Naive thymus-derived CD8-positive, alpha-beta T cell (primary cell): ENCODE measurements at places on chromosomes 2 and 18. TPM values are rescaled to one million over a fixed set of nuclear protein-coding genes. Genes with fewer than 3 reads are reported as not detected.

EIF2AK3 gene
- 28.4 TPM for total RNA-seq

KCNK3 gene
- total RNA-seq = not detected

STARD6 gene
- not detected for total RNA-seq

GPR55 gene
- 10.4 TPM for total RNA-seq

OTOF gene
- total RNA-seq = 0.08 TPM

COL4A3 gene
- 0.16 TPM for total RNA-seq

DNA sequence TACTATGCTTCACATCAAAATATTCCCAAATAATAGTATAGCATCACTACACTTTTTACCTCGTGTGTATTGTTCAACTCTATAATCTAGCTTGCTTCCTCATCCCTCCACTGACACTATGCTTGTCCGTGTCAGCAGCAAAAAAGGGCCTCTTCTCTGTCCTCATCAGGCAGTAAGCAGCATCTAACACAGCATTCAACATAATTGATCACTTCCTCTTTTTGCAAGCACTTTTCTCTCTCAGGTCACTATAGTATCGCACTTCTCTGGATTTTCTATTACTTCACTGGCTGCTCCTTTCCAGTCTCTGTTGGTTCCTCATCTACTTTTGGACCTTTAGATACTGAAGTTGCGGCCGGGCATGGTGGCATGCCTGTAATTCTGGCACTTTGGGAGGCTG lies 64.9 kb upstream of the ZSWIM2 start:
- no peak overlapping the region for H3K27ac ChIP-seq
- no peaks in the 10 kb centered on the region for H3K4me1 ChIP-seq
- peaks cover 9% of the 10 kb centered on the region for H3K27me3 ChIP-seq
- DNase-seq = no peak
- no peaks in the 10 kb centered on the region for H3K36me3 ChIP-seq

- DNase-seq = no peak
- no peaks in the 10 kb centered on the region for H3K27me3 ChIP-seq
- no peak overlapping the region for H3K27ac ChIP-seq
- H3K4me1 ChIP-seq = peaks cover 4% of the 10 kb centered on the region
- peaks cover 39% of the 10 kb centered on the region for H3K36me3 ChIP-seq
These were observed 17.7 kb downstream of the SLC30A3 start for GRCh38 chr2:27245116-27245515.

- H3K4me3 ChIP-seq = no peak overlapping the region
- no peak for DNase-seq
- H3K27ac ChIP-seq = peak overlapping the region; percentile 24
These were observed 117.2 kb downstream of the CERS6 start for GRCh38 chr2:168573128-168573903.

GRCh38 chr2:239149501-239149900 lies 251.3 kb downstream of the HDAC4 start:
- peak; percentile 6 for DNase-seq
- no peak overlapping the region for H3K27ac ChIP-seq
- H3K4me3 ChIP-seq = no peak overlapping the region
- no peaks in the 10 kb centered on the region for H3K27me3 ChIP-seq

DNA sequence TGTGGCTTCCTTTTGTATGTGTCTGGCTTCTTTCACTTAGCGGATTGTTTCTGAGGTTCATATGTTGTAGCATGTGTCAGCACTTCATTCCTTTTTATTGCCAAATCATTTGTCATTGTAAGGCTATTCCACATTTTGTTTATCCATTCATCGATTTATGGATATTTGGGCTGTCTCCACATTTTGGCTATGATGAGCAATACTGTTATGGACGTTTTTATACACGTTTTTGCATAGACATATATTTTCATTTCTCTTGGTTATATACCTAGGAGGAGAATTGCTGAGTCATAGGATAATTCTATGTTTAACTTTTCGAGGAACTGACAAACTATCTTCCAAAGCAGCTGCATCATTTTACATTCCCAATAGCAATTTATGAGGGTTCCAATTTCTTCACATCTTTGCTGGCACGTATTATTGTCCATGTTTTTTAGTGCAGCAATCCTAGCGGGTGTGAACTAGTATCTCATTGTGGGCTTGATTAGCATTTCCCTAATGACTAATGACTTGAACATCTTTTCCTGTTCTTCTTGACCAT lies 48.1 kb upstream of the TBC1D8 start:
- no peak overlapping the region for H3K4me3 ChIP-seq
- no peak for DNase-seq
- no peak overlapping the region for H3K27ac ChIP-seq
- no peaks in the 10 kb centered on the region for H3K4me1 ChIP-seq
- no peaks in the 10 kb centered on the region for H3K36me3 ChIP-seq

- H3K27me3 ChIP-seq = no peaks in the 10 kb centered on the region
- no peak overlapping the region for H3K4me3 ChIP-seq
- no peak overlapping the region for H3K27ac ChIP-seq
- DNase-seq = no peak
These were observed 83.5 kb downstream of the IRS1 start for GRCh38 chr2:226716126-226716525.

- H3K27me3 ChIP-seq = no peaks in the 10 kb centered on the region
- H3K4me1 ChIP-seq = no peaks in the 10 kb centered on the region
- no peak overlapping the region for H3K4me3 ChIP-seq
- H3K27ac ChIP-seq = no peak overlapping the region
These were observed 826.9 kb upstream of the PIK3C3 start for GRCh38 chr18:41128126-41128525.

DNA sequence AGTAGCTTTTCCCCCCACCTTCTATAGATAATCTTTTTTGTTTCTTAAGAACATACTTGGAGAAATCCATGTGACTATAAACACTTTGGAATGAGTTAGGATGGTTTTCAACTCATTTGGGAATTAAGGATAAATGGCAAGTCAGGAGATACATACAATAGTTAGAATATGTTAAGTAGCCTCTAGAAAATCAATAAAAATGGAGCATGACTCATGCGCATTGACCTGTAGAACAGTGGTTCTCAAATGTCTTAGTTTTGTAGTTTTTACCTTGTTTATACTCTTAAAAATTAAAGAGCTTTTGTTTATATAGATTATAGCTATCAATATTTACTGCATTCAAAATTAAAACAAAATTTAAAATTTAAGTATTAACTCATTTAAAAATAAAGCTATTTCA lies 24.7 kb downstream of the NUP35 start:
- H3K4me1 ChIP-seq = peaks cover 24% of the 10 kb centered on the region
- no peak overlapping the region for H3K27ac ChIP-seq
- no peak for DNase-seq
- H3K4me3 ChIP-seq = no peak overlapping the region
- H3K36me3 ChIP-seq = peaks cover 81% of the 10 kb centered on the region
- H3K27me3 ChIP-seq = no peaks in the 10 kb centered on the region

DNA sequence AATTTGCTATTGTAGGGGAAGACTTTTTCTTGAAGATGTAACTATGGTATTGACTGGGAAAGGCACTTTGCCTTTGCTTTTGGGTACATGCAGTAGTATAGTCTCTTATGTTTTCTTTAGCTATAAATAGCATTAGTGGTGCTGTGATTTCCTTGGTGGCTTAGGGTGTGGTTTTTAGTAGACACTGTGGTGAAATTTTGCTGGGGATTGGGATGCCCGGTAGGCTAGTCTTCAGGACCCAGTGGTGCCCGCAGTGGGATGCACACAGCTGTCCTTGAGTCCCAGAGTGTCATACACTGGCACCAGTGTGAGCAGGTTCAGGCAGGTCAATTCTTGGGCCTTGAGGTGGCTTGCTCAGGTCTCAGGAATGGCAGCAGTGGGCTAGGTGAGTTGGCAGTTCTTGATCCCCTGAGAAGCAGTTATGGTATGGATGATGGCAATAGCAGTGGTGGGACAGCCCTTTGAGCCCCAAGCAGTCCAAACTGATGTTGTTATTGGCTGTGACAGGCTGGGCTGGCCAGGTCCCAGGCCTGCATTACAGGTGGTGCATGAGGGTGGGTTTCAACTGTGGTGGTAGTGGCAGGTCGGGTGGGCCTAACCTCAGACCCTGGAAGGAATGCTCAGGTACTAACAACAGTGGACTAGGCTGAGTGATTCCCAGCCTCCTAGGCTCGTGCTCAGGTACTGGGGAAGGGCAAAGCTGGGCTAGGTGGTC lies 124.3 kb downstream of the XRCC5 start:
- no peaks in the 10 kb centered on the region for H3K27me3 ChIP-seq
- H3K4me3 ChIP-seq = no peak overlapping the region
- no peak overlapping the region for H3K27ac ChIP-seq
- no peak for DNase-seq

- no peak for DNase-seq
- no peak overlapping the region for H3K27ac ChIP-seq
- H3K4me3 ChIP-seq = no peak overlapping the region
- peaks cover 7% of the 10 kb centered on the region for H3K4me1 ChIP-seq
- H3K36me3 ChIP-seq = no peaks in the 10 kb centered on the region
These were observed 17.6 kb upstream of the USP14 start for GRCh38 chr18:140670-141266.

DNA sequence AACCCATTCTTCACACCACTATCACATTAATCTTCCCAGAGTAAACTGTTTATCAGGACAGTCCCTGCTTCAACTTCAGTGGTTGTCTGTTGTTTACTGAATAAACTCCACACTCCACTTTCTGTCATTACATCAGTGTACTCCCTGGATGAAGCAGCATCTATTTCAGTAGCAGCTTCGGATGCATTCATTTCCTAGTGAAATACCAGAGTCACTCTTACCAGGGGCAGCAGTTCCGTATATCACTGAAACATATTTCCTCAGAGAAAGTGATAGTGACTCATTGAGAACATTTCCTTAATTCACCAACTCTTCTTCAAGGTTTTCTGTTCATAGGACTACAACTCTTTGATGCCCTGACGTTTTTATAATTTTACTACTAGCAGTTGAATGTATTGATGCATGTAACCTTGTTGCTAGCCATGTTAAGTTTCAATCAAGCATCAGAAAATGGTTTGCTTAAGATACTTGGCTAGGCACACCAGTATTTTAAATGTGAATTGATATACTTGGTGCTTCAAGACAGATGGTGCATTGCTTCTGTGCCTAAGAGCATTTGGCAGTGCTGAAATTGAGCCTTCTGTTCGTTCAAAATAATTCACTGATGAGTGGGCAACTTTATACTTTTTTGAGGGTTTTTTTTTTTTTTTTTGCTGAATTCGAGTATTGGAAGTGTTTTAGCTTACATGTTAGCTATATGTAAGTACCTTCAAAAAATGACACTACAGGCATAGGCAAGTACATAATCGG lies 92.3 kb downstream of the UBE2E3 start:
- no peaks in the 10 kb centered on the region for H3K27me3 ChIP-seq
- no peak for DNase-seq
- no peaks in the 10 kb centered on the region for H3K36me3 ChIP-seq

DNA sequence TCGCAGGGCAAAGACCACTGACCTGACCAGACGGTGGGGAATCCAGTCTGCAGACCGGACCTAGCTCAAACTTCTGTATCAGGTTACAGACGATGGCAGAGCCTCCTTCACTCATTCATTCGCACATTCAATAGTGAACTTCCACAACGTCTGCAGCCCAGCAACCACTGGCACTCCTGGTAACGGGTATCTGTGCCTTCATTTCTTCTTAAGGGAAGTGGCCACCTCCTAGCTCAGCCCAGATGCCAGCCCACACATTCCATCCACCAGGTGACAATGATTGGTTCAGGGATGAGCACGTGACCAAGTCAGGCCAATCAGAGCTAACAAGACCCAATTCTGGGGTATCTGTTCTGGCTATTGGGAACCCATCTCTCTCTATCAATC lies 15.9 kb upstream of the ARMC9 start:
- no peaks in the 10 kb centered on the region for H3K36me3 ChIP-seq
- no peak overlapping the region for H3K27ac ChIP-seq
- H3K4me1 ChIP-seq = peaks cover under 1% of the 10 kb centered on the region
- H3K27me3 ChIP-seq = peaks cover 2% of the 10 kb centered on the region
- DNase-seq = no peak

DNA sequence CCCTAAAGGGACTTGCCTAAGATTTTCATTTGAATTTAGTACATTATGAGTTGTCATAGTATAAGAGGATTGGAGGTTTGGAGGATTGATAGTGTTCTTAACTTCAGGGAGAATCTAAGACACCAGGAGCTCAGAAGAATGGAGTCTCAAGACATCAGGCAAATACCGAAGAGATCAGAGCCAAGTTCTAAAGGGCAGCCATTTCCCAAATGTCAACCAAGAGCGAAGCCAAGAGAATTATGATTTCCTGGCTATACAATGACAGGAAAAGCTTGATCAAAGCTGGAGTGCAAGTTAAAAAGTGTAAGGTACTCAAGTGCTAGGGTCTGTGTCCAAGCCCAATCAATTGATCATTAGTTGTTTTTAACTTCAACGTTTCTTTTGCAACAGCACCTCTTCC lies 283.0 kb upstream of the FN1 start:
- H3K4me1 ChIP-seq = no peaks in the 10 kb centered on the region
- no peak for DNase-seq
- H3K4me3 ChIP-seq = no peak overlapping the region
- H3K27me3 ChIP-seq = no peaks in the 10 kb centered on the region
- H3K36me3 ChIP-seq = no peaks in the 10 kb centered on the region

- no peaks in the 10 kb centered on the region for H3K27me3 ChIP-seq
- no peak for DNase-seq
- H3K27ac ChIP-seq = no peak overlapping the region
- no peaks in the 10 kb centered on the region for H3K36me3 ChIP-seq
These were observed 22.2 kb upstream of the EPC2 start for GRCh38 chr2:148622366-148622765.

DNA sequence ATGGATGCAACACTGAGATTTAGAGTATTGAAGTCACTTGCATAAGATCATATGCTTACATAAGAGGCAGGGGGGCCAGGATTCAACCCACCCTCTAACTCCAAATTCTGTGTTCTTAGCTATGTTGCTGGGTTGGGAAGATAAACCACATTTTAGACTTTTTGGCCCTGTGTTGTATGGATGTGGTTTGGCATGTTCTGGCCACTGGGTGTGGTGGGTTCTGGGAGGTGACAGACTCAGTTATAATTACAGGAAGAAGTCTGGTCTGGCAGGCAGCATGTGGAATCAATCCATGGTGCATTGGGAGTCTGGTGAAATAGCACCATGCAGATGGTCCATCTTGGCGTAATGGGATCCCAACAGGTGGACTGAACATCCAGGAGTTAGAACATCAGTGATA lies 138.9 kb downstream of the LTBP1 start:
- H3K27me3 ChIP-seq = peaks cover 12% of the 10 kb centered on the region
- H3K27ac ChIP-seq = no peak overlapping the region
- no peaks in the 10 kb centered on the region for H3K36me3 ChIP-seq
- no peak overlapping the region for H3K4me3 ChIP-seq

DNA sequence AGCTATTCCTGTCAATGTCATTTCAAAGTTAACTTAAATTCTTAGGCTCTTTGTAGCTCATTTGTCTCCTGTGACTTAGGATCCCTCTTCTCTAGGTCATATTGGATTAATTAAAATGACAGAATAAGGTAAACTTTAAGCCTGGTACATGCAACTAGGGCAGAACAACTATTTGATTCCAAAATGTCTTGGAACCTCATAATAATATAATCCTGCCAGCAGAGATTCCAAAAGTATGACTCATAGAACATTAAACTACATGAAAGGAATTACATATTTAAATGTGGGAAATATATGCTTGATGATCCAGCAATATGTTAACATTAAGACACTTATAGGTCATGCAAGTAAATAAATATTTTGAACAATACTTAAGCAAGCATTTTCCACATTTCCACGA lies 63.3 kb downstream of the COL3A1 start:
- H3K36me3 ChIP-seq = no peaks in the 10 kb centered on the region
- DNase-seq = no peak
- no peak overlapping the region for H3K27ac ChIP-seq
- H3K4me3 ChIP-seq = no peak overlapping the region
- H3K27me3 ChIP-seq = no peaks in the 10 kb centered on the region
- H3K4me1 ChIP-seq = peaks cover 2% of the 10 kb centered on the region
